ENCODE measurements at places on chromosomes 11 and 22. TPM values are rescaled to one million over a fixed set of nuclear protein-coding genes. Genes with fewer than 3 reads are reported as not detected.

The BANF1 gene
- 304 TPM for polyA plus RNA-seq

DNA sequence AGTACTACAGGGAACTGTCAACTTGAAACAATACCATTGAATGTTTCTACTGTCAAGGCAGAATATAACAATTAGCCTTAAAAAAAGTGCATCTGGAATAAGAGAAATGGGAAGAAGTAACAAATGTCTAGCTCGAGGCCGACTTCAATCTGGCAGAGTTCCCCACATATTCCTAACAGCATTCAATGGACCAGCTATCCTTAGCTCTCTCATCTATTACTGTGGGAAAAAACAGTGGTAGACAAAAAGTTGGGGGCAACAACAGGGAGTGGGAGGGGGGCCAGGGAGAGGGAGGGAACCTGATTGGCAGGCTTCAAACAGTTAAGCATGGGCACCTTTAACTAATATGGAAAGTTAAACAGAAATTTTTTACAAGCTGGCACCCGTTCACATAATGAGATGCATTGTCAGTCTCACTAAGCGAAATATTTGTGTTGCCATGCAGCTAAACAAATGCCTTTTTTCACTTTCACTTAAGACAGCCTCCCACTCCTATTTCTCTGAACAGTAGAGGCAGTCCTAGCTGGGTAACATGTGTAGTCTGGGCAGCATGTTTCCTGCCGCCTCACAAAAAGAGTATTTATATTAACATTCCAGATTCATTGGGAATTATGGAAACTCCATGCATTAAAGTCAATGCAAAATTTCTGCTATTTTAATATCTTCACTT is 62.2 kb upstream of the SOX6 start:
- no peak for DNase-seq

- DNase-seq = no peak
Measured at GRCh38 chr22:39518144-39518786, 2.1 kb upstream of the ATF4 start.

The MAPK12 gene
- 26.0 TPM for polyA plus RNA-seq

- no peak for DNase-seq
Measured at GRCh38 chr11:129694538-129694937, 121.1 kb upstream of the TMEM45B start.

GRCh38 chr11:849104-849824 is 6.6 kb downstream of the TSPAN4 start:
- DNase-seq = no peak

GRCh38 chr11:14673421-14673820 is 29.8 kb downstream of the PDE3B start:
- no peak for DNase-seq

GRCh38 chr11:47000033-47000432 is 63.5 kb downstream of the CSTPP1 start:
- no peak for DNase-seq

DNA sequence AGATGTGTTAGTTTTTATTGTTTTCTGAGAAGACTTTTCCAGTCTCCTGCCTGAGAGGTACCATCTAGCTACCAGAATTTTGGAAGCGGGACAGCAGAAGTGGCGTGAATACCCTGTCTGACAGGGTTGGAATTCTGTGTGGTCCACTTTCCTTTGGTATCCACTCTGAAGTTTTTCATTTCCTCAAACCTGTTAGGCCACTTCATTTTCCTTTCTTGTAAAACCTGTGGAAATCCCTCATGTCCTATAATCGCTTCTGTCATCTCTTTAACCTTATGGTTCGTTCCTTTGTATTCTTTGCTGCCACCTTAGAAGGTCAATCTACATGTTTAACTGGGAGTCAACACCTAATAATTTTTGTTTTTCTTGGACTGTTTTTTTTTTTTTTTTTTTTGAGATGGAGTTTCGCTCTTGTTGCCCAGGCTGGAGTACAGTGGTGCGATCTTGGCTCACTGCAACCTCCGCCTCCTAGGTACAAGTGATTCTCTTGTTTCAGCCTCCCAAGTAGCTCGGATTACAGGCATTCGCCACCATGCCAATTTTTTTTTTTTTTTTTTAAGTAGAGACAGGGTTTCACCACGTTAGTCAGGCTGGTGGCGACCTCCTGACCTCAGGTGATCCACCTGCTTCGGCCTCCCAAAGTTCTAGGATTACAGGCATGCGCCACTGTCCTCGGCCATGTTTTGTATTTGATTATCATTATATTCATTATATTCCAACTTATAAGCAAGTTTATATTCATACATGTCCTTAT is 7.1 kb downstream of the SFI1 start:
- DNase-seq = no peak

DNA sequence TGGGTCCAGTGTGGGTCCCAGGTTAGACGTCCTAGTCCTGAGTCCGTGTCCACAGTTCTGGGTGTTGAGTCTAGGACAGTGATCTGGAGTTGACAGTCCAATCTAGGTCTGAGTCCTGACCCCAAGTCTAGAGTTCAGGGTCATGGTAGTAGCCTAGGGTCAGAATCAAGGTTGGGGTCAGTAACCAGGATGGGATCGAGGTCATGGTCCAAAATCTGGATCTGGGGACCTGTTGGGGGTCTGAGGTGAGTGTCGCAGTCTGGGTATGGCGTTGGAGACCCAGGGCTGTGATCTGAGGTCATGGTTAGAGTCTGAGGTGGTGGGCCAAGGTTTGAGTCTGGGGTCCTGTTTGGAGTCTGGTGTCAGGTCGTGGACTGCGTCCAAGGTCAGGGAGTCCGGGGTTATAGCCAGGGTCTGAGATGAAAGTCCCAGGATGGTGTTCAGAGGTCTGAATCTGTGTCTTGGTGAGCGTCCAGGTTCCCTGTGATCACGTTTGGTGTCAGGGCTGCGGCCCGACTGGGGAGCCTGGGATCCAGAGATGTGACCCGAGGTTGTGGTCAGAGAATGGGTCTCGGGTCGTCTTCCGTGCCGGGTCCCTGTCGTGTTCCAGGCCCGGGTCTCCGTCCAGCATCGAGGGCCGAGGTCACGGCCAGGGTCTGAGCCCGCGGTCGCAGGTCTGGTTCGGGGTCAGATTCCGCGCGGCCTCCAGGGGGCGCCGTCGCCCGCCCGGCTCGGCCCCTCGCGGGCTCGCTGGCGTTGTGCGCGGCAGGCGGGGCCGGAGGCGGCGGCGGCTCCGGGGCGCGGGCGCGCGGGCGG is 432 bp upstream of the GRK2 start:
- DNase-seq = peak; percentile 55

DNA sequence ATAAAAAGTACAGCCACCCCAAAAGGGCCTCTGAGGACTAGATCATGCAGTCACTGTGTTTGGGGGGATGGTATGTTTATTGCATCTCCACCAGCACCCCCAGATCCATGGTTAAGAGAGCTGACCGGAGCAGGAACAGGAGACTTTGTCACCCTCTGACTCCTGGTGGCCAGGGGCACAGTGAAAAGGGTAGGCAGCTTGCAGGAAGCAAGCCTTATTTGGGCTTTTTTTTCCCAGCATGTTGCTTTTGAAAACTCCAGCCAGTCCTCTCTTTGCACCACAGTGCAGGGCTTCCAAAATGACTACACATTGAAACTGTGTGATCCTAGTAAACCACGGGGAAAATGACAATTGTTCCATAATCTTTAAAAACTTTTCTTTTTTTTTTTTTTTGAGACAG is 20.6 kb downstream of the PRR5 start:
- no peak for DNase-seq

The CREB3L1 gene
- polyA plus RNA-seq = 2.3 TPM

DNA sequence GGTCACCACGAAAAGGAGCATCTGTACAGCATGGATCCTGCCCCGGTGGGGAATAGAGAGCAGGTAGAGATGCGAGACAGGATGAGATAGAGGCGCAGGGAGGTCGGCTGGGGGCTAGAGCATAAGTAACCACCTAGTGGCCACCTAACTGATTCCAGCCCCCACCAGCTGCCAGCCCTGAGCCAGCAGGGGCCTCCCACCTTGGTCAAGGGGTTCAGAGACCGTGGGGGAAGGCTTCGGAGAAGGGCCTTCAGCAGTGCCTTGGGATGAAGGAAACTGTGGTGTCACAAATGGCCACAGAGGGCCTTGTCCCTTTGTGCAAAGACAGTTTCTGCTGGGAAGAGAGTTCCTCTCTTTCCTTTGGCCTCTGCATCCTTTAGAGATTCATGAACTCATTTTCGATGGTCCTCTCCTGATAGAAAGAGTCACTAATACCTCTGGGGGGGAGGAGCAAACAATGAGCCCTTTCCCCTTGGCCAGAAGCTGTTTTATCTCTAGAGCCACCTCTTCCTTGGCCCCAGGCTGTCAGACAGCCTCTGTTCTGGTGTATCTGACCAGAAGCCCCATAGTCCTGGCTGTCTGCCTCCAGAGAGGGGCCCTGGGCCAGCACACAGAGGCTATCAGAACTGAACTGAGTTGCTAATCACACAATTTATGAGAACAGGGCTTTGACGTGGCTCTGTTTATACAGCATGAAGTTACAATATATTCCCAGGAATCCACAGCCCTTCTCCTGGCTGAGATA is 146.0 kb downstream of the PARVA start:
- no peak for DNase-seq

- no peak for DNase-seq
Measured at GRCh38 chr11:31050061-31050765, 319.3 kb downstream of the DCDC1 start.

DNA sequence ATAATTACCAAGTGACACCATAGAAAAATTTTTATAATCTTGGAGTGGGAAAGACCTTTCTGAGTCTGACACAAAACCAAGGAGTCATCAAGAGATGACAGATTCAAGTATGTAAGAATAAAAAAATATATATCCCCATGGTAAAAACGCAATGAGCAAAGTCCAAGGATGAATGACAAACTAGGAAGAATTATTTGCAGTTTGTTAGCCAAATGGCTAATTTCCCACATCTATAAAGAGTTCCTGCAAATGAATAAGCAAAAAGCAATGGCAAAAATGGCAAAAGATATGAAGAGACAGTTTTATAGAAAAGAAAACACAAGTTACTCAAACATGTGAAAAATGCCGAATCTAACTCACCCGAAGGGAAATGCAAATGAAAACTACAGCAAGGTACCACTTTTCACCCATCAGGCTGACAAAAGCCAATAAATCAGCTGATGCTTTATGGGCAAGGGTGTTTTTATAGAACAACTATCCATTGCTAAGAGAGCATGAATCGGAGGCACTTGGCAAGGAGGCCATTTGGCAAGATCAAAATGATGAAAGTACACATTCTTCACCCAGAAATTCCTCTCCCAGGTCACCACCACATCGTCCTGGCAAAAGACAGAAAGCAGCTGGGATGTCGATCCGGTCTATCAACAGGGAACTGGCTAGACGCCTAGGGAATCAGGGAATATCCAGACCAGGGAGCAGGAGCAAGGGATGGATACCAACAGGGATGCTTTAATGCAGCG is 21.1 kb upstream of the KLHL35 start:
- no peak for DNase-seq

GRCh38 chr11:91955206-91955605 is 269.4 kb upstream of the FAT3 start:
- no peak for DNase-seq

DNA sequence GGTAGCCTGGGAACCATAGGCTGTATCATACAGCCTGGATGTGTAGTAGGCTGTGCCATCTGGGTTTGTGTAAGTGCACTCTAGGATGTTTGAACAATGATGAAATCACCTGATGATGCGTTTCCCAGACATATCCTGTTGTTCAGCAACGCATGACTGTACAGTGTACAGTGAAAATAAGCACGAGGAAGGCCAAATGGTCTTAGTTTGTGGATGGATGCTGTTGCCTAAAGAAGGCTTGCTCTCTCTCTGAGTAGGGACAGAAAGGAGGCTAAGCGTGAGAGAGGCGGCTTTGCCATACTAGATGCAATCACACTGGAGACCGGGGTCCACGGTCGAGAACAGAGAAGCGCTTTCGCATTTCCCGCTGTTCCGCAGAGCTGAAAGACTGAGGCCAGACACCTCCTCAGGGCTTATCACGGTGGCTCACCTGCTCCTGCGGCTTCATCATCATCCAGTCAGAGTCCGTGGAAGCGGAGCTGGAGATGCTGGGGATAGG is 27.6 kb upstream of the APLP2 start:
- peak; percentile 79 for DNase-seq

The SREBF2 gene
- polyA plus RNA-seq = 21.0 TPM

The KCTD21 gene
- polyA plus RNA-seq = 6.4 TPM

- DNase-seq = no peak
Measured at GRCh38 chr22:26170795-26171580, 1.7 kb downstream of the SEZ6L start.

GRCh38 chr11:110776081-110776480 is 63.8 kb upstream of the ARHGAP20 start:
- DNase-seq = no peak

The DDTL gene
- polyA plus RNA-seq = 2.5 TPM

The THY1 gene
- polyA plus RNA-seq = 16.5 TPM

The RAG2 gene
- polyA plus RNA-seq = not detected

The GLB1L3 gene
- not detected for polyA plus RNA-seq

GRCh38 chr22:45008186-45008681 is 1.6 kb downstream of the PHF21B start:
- DNase-seq = peak; percentile 43

DNA sequence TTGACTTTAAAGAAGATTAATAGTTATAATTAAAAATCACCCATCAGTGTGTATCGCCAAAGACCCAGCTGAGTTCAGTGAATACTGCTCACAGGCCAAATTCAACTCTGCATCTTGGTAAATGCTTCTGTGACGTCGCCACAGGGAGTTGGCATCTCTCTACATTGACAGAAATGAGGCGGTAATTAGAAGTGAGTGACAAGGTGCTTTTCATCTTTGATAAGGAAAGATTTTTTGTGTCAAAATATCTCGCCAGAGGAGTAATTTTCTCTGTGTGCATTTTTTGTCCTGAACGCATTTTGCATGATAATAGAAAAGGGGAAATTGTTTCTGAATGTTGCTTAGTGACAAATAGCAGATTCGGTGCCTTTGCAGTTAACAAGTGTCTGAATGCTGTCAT is 345.8 kb downstream of the CNTN5 start:
- DNase-seq = no peak

DNA sequence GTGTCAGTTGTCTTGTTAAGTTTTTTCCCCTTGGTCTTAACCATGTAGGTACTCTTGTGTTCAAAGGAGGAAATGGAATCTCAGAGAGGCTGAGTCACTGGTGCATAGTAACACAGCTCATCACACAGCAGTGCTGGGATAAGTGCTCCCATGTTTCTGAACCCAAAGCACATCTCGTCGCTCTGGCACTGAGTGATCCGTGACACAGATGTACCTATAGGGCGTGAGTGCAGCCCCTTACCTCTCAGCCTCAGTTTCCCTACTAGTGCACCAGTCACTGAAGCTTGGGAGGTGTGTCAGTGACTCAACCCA is 234.0 kb downstream of the ST3GAL4 start:
- no peak for DNase-seq

The HSPB2 gene
- polyA plus RNA-seq = not detected

The KDM4E gene
- not detected for polyA plus RNA-seq

The DEUP1 gene
- polyA plus RNA-seq = not detected

- DNase-seq = no peak
Measured at GRCh38 chr22:23204541-23205157, 24.3 kb downstream of the BCR start.

GRCh38 chr22:38041760-38042487 is 15.3 kb upstream of the PICK1 start:
- DNase-seq = no peak
